ENCODE measurements at places on chromosomes 11 and 22. TPM values are rescaled to one million over a fixed set of nuclear protein-coding genes. Genes with fewer than 3 reads are reported as not detected.

The MRGPRF gene
- total RNA-seq, result not detected

The SHANK3 gene
- 4.5 TPM for total RNA-seq

The MUC5AC gene
- 0.25 TPM for total RNA-seq

The TEX12 gene
- total RNA-seq, result not detected

The OR8D1 gene
- not detected for total RNA-seq

The TNNT3 gene
- 0.88 TPM for total RNA-seq

The MMP8 gene
- total RNA-seq, result not detected

The KCNJ11 gene
- total RNA-seq, result 3.4 TPM

DNA sequence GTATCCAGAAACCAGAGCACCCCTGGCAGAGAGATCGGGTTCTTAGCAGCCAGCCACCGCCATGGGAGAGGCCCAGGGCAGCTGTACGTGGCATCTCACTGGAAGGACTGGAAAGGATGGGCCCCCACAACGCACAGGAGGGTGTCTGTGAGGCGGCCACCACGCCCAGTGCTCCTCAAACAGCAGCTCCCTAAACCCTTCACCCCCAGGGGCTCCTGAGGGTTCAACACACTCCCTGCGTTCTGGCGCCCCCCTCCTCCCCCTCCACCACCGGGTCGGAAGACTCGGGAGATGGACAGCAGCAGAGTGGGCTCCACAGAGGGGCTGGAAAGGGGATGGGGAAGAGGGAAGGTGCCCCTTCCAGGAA, 1.1 kb downstream of the MAPK12 start:
- peaks cover 11% of the 10 kb centered on the region for H3K4me1 ChIP-seq
- no peaks in the 10 kb centered on the region for H3K36me3 ChIP-seq
- no peak for DNase-seq
- no peak overlapping the region for H3K27ac ChIP-seq
- peak overlapping the region; percentile 44 for H3K4me3 ChIP-seq

GRCh38 chr11:23336961-23337360, 476.7 kb upstream of the CCDC179 start:
- H3K4me1 ChIP-seq, result no peaks in the 10 kb centered on the region
- H3K4me3 ChIP-seq, result no peak overlapping the region
- no peak for DNase-seq
- H3K27me3 ChIP-seq, result no peaks in the 10 kb centered on the region
- no peaks in the 10 kb centered on the region for H3K36me3 ChIP-seq

- H3K27ac ChIP-seq, result no peak overlapping the region
- DNase-seq, result no peak
- peak overlapping the region; percentile 93 for H3K4me3 ChIP-seq
- peaks cover 2% of the 10 kb centered on the region for H3K4me1 ChIP-seq
- H3K36me3 ChIP-seq, result no peaks in the 10 kb centered on the region
Measured at GRCh38 chr22:39245130-39246039, 603 bp upstream of the PDGFB start.

DNA sequence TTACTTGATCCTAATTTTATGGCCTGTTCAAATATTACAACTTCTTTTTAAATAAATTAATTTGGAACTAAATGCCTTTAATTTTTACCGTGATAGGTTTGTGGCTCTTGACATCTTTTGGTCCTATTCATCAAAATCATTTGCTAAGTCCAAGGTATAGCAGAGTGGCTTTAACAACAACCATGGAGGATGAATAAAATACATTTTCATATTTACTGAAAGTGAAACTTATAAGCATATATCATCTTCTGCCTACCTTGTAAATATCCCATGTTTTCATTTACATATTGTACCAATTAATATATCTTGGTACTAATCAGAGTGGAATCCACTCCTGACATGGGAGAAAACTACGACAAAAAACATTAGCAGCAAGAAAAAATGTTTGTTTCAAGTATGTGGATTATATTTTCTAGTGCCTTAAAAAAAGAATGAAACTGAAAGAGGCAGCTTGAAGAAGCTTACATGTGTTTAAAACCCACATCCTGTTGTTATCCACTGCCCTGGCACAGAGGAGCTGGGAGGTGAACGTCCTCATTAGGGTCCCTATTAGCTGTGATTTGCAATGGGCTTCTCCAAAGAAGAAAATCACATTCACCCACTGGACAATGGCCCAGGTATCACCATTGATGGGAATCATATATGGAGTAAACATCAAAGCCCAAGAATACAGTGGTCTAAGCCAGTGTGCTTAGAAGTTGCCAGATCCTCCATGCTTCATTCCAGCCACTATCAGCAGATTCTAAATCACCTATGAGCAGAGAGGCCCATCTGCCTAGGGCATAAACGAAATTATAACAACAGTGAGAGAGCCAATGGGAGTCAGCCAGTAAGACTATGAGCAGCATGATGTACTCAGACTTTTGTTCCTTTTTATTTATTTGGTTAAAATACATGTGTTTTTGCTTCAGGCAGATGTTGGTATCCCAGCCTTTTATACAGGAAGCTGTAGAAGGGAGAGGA, 84.7 kb downstream of the MAML2 start:
- H3K27ac ChIP-seq, result no peak overlapping the region
- H3K4me3 ChIP-seq, result no peak overlapping the region
- no peaks in the 10 kb centered on the region for H3K27me3 ChIP-seq
- H3K36me3 ChIP-seq, result no peaks in the 10 kb centered on the region
- no peak for DNase-seq
- H3K4me1 ChIP-seq, result peaks cover 21% of the 10 kb centered on the region

- H3K4me3 ChIP-seq, result no peak overlapping the region
- no peak for DNase-seq
- H3K36me3 ChIP-seq, result no peaks in the 10 kb centered on the region
- H3K27ac ChIP-seq, result no peak overlapping the region
- H3K4me1 ChIP-seq, result peaks cover 21% of the 10 kb centered on the region
Measured at GRCh38 chr11:34650528-34650927, 29.6 kb downstream of the EHF start.

- no peak for DNase-seq
- H3K36me3 ChIP-seq, result no peaks in the 10 kb centered on the region
- H3K4me1 ChIP-seq, result no peaks in the 10 kb centered on the region
- H3K27ac ChIP-seq, result no peak overlapping the region
Measured at GRCh38 chr11:77107950-77108349, 5.3 kb downstream of the OMP start.

DNA sequence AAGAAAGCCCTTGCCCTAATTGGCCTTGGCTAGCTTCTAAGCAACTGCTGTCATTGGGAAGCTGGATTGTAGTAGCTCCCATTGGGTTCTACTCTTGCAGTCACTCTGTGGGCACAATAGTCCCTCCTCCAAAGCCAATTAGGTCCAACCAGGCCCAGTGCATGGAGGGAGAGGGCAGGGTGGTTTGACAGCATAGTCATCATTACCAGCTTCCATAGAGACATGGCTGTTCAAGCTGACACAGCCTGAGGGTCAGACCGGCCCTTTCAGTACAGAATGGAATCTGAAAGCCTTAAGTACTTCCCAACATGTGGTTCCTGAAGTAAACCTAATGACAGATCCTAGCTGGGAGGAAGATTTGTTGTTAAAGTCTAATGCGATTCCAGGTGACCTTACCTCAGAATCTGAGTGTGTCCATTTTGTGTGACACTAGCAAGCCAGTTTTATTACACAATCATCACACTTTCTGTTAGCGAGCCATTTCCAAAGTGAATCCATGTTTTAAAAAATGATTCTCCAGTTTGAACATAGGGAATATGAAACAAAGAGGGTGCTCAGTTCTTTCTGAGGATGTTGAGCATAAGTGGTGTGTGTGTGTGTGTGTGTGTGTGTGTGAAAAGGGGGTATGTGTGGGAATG, 6.9 kb downstream of the PLET1 start:
- no peak overlapping the region for H3K4me3 ChIP-seq
- H3K36me3 ChIP-seq, result no peaks in the 10 kb centered on the region
- H3K4me1 ChIP-seq, result peaks cover 25% of the 10 kb centered on the region

DNA sequence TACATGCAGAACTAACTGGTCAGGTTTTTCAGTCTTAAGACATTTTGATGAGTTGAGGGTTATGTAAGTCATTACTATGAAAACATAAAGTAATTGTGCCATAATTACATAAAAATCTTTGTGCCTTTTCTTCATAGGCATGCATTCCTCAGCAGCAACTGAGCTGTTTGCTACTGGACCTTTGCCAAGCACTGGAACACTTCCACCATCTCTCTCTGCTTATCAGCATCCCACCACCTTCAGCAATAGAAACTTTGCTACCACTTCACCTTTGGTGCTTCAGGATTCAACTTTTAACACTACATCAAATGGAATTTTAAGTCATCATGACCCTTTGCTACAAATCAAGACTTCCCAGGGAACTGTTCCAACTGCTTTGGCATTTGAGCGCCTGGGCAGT, 39.0 kb downstream of the QSER1 start:
- H3K27me3 ChIP-seq, result no peaks in the 10 kb centered on the region
- peaks cover 21% of the 10 kb centered on the region for H3K4me1 ChIP-seq
- peaks cover 7% of the 10 kb centered on the region for H3K36me3 ChIP-seq
- no peak overlapping the region for H3K27ac ChIP-seq
- DNase-seq, result no peak

DNA sequence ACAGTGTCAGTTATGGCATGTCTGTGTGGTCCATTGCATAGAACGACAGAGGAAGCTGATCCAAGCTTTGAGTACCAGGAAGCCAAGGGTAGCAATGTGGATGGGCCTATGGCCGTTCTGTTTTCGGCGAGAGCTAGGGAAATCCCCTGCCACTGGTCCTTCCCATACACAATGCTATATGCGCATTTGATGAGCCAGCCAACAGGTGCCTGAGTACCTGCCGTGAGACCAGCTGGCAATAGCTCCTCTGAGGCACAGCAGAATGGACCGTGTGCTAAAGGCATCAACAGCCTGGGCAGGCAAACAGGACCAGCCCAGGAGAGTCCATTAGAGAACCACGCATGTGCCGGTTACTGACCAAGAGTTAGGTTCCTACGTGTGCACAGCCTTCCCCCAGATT, 753.0 kb downstream of the NTM start:
- H3K4me3 ChIP-seq, result no peak overlapping the region
- no peaks in the 10 kb centered on the region for H3K36me3 ChIP-seq
- no peaks in the 10 kb centered on the region for H3K27me3 ChIP-seq
- H3K4me1 ChIP-seq, result no peaks in the 10 kb centered on the region

DNA sequence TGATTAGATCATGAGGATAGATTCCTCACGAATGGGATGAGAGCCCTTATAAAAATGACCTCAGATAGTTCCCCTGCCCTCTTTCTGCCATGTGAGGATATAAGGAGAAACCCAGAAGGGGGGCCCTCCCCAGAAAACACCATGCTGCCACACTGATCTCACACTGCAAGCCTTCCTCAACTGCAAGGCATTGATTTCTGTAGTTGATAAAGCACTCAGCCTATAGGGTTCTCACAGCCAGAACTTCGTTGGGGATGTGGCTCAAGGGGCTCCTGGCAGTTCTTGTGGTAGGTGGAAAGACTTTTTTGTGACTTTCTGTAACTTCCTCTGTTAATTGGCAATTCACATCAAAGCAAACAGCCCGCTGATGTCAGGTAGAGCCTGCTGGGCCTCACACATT, 108.9 kb downstream of the CD44 start:
- H3K4me1 ChIP-seq, result no peaks in the 10 kb centered on the region
- H3K36me3 ChIP-seq, result no peaks in the 10 kb centered on the region
- no peaks in the 10 kb centered on the region for H3K27me3 ChIP-seq
- no peak overlapping the region for H3K4me3 ChIP-seq

DNA sequence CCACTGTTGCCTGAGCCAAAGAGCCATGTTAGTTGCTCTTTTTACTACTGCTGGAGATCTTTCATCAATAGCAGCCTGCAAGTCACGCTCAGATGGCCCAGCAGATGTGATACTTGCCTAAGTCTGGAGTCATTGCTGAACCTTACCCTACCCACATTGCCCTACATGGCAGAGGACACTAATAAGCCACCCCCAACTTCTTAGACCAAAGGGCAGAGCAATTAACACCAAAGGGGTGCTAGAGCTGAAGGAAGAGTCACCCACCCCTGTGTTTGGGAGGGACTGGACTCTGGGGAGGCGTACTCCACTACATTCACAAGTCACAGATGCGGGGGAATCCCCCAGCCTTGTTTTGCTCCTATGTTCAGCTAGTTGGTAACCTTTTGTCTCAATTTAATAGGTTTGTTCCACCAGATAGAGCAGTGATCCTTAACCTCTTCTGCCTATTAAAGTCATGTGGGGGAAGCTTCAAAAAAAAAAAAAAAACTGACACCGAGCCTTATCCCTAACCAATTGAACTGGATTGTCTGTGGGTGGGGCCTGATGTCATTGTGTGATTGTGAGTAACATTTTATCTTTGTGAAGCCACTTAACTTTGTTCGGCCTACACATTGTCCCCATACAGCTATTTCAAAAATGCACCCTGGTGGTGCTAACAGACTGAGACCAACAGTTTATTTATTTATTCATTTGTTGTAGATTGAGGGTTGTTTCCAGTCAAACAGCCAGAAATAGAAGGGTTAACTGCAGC, 13.1 kb downstream of the ADM start:
- no peak overlapping the region for H3K4me3 ChIP-seq
- H3K36me3 ChIP-seq, result no peaks in the 10 kb centered on the region

GRCh38 chr11:42422090-42422489, 889.7 kb upstream of the API5 start:
- H3K4me1 ChIP-seq, result no peaks in the 10 kb centered on the region
- no peaks in the 10 kb centered on the region for H3K36me3 ChIP-seq
- DNase-seq, result no peak
- H3K27ac ChIP-seq, result no peak overlapping the region

GRCh38 chr11:445765-446588, 4.1 kb upstream of the PTDSS2 start:
- H3K27ac ChIP-seq, result peak overlapping the region; percentile 92
- peak; percentile 68 for DNase-seq
- no peaks in the 10 kb centered on the region for H3K36me3 ChIP-seq
- peaks cover 43% of the 10 kb centered on the region for H3K4me1 ChIP-seq
- H3K27me3 ChIP-seq, result no peaks in the 10 kb centered on the region

GRCh38 chr22:19271856-19272535, 19.5 kb downstream of the CLTCL1 start:
- no peak overlapping the region for H3K4me3 ChIP-seq
- peak overlapping the region; percentile 28 for H3K27ac ChIP-seq
- H3K4me1 ChIP-seq, result peaks cover 6% of the 10 kb centered on the region
- no peaks in the 10 kb centered on the region for H3K27me3 ChIP-seq
- no peaks in the 10 kb centered on the region for H3K36me3 ChIP-seq

GRCh38 chr22:23121424-23121823, 20.4 kb downstream of the RSPH14 start:
- H3K36me3 ChIP-seq, result no peaks in the 10 kb centered on the region
- H3K27ac ChIP-seq, result no peak overlapping the region
- no peaks in the 10 kb centered on the region for H3K27me3 ChIP-seq
- no peak for DNase-seq
- no peaks in the 10 kb centered on the region for H3K4me1 ChIP-seq

GRCh38 chr11:102007567-102008437, 39.4 kb upstream of the CFAP300 start:
- no peak overlapping the region for H3K4me3 ChIP-seq
- no peaks in the 10 kb centered on the region for H3K27me3 ChIP-seq
- no peaks in the 10 kb centered on the region for H3K36me3 ChIP-seq
- H3K27ac ChIP-seq, result peak overlapping the region; percentile 68

GRCh38 chr11:126329644-126330211, 25.8 kb upstream of the ST3GAL4 start:
- H3K27ac ChIP-seq, result no peak overlapping the region
- H3K4me3 ChIP-seq, result no peak overlapping the region
- H3K27me3 ChIP-seq, result no peaks in the 10 kb centered on the region
- H3K36me3 ChIP-seq, result peaks cover 1% of the 10 kb centered on the region
- H3K4me1 ChIP-seq, result peaks cover 6% of the 10 kb centered on the region
